Activated naive CD4-positive, alpha-beta T cell treated with anti-CD3 and anti-CD28 coated beads, Interleukin-2, amount 50 U/mL, for 16 hours (primary cell): ENCODE measurements at places on chromosomes 5 and 9.

- no peak for DNase-seq
Observed at GRCh38 chr9:132488626-132489025, 78.6 kb downstream of the CFAP77 start.

GRCh38 chr5:20335978-20336377 is 348.0 kb upstream of the CDH18 start:
- no peak for DNase-seq

DNA sequence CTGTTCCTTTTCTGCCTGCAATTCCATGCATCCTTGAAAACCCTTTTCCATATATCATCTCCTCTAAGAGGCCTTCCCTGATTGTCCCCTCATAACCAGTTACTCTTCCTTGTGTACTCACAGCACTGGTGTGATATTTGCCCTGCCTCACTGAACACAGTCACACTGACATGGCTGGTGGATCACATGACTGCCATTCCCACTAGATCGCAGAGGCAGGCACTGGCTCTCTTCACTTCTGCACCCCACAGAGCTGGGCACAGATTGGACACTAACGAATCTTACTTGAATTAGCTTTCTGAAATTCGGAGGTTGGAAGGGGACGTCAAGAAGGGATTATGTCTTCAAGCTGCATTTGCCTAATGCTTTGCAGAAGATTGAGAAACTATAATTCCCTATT is 208.0 kb downstream of the PAPPA start:
- no peak for DNase-seq

DNA sequence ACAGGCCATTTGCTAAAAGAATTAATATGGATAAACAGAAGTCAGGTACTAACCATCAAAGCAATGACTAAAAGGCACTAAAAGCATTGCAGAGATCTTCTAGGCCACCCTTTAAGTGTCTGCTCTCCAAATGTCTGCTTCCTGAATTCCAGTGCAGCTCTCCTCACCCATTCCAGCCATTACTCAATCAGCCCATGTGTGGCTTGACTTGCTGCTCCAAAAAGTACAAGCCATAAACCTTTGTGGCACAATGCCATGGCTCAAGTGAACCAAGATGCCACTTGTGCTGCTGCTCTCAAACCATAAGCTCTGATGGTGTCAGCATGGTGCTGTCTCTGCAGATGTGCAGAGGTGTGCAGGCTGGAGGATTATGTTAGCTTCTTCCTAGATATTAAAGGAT is 290.2 kb upstream of the POU5F2 start:
- DNase-seq: no peak

DNA sequence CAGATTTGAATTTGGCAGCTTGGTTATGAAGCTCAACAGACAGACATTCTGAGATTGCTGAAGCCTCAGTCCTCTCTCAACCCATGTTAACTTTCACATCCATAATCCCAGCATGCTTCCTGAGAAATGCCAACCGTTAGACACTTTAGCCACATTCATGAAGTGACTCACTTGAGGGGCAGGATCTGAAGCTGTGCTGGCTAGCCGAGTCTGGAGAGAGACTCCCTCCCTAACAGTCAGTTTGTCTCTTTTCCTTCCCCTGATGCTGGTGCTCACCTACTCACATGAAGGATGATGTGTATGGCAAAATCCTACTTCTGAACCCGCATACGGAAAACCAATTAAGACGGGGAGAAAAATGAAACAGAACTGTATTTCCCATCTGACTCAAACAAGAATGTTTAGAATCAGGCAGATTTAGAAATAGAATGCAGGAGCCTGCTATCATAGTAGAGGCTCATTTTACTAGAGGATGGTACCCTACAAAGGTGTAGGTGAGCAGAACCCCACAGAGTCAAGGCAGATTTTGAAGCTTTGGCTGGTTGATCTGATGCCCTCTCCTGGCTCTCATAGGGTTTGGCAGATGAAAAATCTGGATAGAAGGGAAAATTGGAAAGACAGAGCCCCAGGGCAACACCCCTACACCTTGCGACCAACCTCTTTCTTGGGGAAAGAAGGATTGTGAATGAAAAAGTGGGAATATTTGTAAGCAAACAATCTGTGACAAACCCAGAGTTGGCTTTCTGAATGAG is 150.9 kb upstream of the LHFPL2 start:
- no peak for DNase-seq

GRCh38 chr9:129854588-129855110 is 19.4 kb downstream of the USP20 start:
- no peak for DNase-seq

- no peak for DNase-seq
Observed at GRCh38 chr9:135909371-135909770, 2.0 kb upstream of the CAMSAP1 start.

- DNase-seq: no peak
Observed at GRCh38 chr5:19855931-19856330, 132.1 kb downstream of the CDH18 start.

GRCh38 chr9:78918976-78919375 is 622.1 kb downstream of the PSAT1 start:
- no peak for DNase-seq

GRCh38 chr9:113585555-113585954 is 122.0 kb downstream of the RGS3 start:
- DNase-seq: no peak

DNA sequence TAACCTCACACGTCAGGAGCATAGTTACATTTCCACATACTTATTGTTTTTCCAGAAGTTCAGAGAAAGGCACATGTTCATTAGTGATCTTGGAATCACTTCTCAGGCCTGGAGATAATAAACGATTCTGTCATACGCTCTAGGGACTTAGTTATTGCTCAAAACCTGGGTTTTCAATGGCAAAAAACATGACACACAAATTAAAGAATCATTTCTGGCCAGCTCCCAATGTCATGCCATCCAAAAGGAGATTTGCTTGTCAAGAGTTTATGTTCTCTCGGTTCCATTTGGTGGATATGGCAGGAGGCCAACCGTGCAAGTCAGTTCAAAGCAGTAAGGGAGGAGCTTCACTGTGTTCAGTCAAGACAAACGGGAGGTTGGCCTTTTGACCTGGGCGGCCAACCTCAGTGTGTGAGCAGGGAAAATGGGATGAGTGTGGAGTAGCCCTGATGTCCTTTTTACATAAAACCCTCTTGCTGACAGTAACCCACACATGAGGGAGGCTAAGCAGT is 123.4 kb downstream of the NXNL2 start:
- DNase-seq: no peak

- no peak for DNase-seq
Observed at GRCh38 chr5:118040496-118040895, 947.9 kb downstream of the DTWD2 start.

GRCh38 chr5:74507370-74508005 is 133.0 kb downstream of the ENC1 start:
- DNase-seq: no peak

- DNase-seq: no peak
Observed at GRCh38 chr5:60852940-60853339, 8.9 kb upstream of the ELOVL7 start.

DNA sequence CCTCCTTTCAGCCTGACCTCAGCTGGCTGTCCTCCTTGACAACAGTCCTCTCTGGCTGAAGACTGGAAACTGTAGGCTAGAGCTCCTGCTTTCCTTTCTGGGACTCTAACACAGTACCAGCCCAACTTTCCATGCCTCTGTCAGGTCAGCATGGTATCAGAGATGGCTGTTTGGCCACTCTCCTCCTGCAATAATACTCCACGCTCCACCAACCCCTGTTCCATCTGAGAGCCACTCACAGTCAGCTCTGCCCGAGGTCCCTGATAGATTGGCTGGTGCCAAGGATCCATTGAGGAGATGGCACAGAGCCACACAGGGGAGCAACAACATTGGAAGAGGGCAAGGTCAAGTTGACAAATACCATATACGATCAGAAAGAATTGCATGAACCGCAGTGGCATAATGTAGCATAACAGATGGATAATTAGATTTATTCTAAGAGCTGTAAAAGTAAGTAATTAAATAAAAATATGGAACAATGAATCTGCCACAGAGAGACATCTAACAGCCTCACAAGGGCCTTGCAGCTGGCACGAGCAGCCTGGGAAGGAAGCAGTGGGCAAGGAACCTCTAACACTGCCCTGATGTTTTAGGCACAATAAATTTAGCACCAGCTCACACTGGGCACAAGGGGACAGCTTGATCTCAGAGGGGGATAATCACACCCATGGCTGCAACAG is 94.3 kb upstream of the LRRTM2 start:
- no peak for DNase-seq

GRCh38 chr9:132125361-132125760 is 36.5 kb upstream of the NTNG2 start:
- DNase-seq: no peak

- no peak for DNase-seq
Observed at GRCh38 chr9:96867079-96867804, 12.9 kb upstream of the ZNF782 start.

- DNase-seq: no peak
Observed at GRCh38 chr5:56298336-56299090, 65.4 kb upstream of the ANKRD55 start.

DNA sequence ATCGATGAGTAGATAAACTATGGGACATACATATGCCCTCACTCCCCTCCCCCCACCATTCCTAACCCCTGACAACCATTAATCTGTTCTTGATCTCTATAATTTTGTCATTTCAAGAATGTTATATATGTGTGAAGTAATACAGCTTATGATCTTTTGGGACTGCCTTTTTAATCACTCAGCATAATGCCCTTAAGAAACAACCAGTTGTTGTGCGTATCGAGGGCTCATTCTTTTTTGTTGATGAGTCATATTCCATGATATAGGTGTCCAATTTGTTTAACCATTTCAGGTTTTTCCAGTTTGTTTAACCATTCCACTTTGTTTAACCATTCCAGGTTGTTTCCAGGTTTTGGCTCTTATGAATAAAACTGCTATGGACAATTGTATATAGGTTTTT is 75.6 kb downstream of the ARHGEF28 start:
- no peak for DNase-seq

DNA sequence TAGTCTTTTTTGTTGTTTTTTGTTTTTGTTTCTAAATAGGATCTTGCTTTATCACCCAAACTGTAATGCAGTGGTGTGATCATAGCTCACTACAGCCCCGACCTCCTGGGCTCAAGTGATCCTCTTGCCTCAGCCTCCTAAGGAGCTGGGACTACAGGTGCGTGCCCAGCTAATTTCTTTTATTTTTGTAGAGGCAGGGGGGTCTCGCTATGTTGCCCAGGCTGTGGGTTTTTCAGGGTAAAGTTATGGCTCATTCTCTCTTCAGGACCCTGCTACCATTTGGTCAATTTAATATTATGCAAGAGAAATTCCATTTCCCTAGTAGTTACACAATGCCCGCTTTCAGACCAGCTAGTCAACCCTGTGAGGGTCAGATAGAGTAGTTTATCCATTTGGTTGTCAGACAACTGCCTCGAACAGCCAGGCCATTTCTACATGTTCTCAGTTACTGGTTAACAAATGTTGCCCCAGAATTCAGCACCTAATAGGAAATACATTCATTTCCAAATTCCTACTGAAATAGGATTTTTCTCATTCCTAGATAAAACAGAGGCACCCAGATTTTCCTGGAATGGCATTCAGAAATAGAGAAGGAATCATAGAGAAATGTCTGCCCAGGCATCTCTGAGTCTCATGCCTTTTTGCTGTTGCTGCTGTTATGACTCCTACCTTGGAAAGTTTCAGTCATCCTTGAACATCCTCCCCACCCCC is 6.4 kb upstream of the GLIS3 start:
- peak; percentile 48 for DNase-seq

GRCh38 chr9:109918339-109919163 is 138.6 kb downstream of the PALM2AKAP2 start:
- peak; percentile 22 for DNase-seq

- DNase-seq: no peak
Observed at GRCh38 chr5:77024490-77024889, 5.7 kb upstream of the AGGF1 start.

GRCh38 chr9:33471361-33471760 is 2.4 kb downstream of the NOL6 start:
- no peak for DNase-seq

- no peak for DNase-seq
Observed at GRCh38 chr5:180649297-180650039, at the start of gene FLT4. Gene FLT4 (minus strand): TSS chr5:180649600. CDS start chr5:180649545, 55 bp downstream.

GRCh38 chr9:88531920-88532698 is 2.9 kb upstream of the NXNL2 start:
- no peak for DNase-seq

DNA sequence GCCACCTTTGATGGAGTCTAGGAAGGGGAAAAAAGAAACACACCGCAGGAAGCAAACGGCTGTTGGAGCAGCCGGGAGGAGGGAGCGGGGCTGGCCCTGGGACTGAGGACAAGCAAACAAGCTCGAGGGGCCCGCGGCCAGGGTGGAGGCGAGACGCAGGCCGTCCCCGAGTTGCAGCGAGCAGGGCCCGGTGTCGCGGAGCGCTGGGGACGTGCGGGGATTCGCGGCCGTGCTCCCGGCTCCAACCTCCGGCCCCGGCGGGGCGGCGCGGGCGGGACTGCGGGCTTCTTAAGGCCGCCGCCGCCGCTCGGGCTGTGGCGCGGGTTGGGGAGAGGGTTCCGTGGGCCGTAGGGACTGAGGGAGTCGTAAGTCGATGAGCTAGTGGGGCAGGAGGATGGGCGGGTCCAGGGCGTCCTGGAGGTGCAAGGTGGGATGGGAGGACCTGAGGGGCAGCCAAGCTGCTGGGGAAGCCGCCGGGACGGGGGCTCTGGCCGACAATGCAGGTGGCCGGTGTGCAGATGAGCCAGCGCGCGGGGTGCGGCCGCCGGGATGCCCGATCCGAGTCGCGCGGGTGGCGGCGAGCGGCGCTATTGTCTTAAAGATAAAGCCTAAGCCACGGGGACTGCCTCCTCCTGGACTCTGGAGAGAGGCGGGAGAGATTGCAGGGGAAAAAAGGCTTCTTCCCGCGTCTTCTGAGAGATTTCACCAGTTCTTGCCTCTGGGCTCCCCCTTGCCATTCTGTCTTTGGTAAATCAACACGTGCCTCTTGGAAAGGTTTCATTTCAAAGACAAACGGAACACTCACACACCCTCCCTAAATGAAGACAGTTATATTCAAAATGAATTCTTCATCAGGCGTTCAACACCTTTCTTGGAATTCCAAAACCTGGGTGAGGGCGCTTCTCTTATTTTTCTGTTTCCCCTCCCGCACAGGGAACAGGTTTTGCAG is 1.6 kb upstream of the HAPLN1 start:
- DNase-seq: no peak

DNA sequence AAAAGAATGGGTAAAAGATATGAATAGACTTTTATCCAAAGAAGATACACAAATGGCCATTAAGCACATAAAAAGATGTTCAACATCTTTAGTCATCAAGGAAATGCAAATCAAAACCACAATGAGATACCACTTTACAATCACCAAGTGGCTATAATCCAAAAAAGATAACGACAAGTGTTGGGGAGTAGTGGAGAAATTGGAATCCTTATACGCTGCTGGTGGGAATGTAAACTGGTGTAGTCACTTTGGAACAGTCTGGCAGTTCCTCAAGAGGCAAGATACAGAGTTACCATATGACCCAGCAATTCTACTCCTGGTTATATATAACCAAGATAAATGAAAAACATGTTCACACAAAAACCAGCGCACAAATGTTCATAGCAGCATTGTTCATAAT is 234.9 kb downstream of the SPATA31D1 start:
- DNase-seq: no peak
